Naive thymus-derived CD4-positive, alpha-beta T cell (primary cell): ENCODE measurements at places on chromosomes 3 and 15. TPM values are rescaled to one million over a fixed set of nuclear protein-coding genes. Genes with fewer than 3 reads are reported as not detected.

Gene FGF12
- not detected in 2 replicates for total RNA-seq

Gene BCHE
- not detected in 2 replicates for total RNA-seq

Gene ADPRH
- 0.73 TPM for total RNA-seq

Gene PAK6
- total RNA-seq = not detected

Gene DNAH12
- total RNA-seq = 0.07 TPM

Gene COLQ
- total RNA-seq = 3.7 TPM

Gene ACOX2
- total RNA-seq = not detected
